ENCODE measurements at places on chromosomes 3 and 15.

- H3K27me3 ChIP-seq, result no peaks in the 10 kb centered on the region
- no peak overlapping the region for H3K27ac ChIP-seq
These were observed 35.0 kb upstream of the BSN start for GRCh38 chr3:49519296-49519695.

DNA sequence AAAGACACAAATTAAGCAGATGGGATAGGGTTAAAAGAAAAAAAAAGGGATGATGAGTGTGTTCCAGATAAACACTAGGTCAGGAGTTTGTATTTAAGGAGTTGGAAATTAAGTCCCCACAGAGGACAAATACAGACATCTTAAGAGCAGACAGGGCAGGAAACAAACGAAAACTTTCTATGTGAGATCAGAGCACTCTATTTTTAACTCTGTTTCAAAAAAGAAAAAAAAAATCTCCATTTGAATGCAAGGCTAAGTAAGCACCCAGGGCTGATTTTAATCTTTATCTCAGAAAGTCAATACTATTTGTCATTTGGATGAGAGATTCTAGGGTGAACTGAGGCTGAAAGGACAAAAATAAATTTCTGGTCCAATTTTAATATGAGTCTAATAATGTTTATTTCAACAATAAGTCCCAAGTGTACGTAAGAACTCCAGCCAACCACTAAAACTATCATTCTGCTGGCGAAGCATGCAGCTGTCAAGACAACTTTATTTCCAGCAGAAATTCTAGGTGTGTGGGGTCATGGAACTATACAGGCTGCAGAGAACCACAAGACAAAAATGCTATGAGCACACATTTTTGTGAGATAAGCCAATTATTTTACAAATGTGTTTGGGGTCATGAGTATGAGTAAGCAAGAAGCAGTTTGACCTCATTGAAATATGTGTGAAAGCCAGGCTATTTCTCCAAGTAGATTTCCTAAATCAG is 186.1 kb downstream of the FMN1 start:
- no peak overlapping the region for H3K4me3 ChIP-seq
- DNase-seq, result no peak
- no peaks in the 10 kb centered on the region for H3K4me1 ChIP-seq
- no peaks in the 10 kb centered on the region for H3K36me3 ChIP-seq

DNA sequence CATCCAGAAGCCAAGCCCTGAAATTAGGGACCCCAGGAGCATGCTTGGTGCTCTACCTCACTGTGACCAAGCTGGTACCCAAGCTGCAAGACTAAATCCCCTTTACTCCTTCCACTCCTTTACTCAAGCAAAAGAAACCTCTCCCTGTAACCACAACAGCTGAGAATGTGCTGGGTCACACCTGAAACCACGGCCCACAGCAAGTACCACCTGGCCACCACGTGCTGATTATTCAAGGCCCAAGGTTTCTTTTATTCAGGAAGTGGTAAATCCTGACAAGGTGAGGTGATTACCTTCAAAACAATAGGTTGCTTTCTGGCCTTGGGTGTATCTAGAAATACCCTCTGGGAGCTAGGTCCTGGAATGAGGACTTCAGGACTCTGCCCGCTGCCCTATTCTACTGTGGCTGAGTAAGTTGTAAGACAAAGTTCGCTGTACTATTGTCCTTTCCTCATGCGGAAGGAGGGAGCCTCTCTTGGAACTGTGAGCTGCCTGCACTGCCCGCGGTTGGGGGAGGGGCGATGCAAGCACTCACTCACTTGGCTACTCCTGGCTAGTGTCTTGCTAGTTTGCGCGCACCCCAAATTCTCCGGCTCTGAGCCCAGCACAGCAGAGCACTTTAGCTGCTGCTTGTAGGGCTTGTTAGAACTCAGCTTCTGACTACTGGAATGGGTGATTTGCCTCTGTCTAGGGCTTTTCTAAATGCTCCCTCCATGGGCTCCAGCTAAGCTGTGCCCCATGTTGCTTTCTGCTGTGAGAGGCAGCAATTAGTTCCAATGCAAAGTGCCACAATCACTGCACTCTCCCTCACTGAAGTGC is 487.1 kb upstream of the CNTN3 start:
- H3K27me3 ChIP-seq, result no peaks in the 10 kb centered on the region
- H3K36me3 ChIP-seq, result peaks cover 2% of the 10 kb centered on the region
- no peak overlapping the region for H3K4me3 ChIP-seq
- no peak overlapping the region for H3K27ac ChIP-seq
- peak; percentile 77 for DNase-seq

DNA sequence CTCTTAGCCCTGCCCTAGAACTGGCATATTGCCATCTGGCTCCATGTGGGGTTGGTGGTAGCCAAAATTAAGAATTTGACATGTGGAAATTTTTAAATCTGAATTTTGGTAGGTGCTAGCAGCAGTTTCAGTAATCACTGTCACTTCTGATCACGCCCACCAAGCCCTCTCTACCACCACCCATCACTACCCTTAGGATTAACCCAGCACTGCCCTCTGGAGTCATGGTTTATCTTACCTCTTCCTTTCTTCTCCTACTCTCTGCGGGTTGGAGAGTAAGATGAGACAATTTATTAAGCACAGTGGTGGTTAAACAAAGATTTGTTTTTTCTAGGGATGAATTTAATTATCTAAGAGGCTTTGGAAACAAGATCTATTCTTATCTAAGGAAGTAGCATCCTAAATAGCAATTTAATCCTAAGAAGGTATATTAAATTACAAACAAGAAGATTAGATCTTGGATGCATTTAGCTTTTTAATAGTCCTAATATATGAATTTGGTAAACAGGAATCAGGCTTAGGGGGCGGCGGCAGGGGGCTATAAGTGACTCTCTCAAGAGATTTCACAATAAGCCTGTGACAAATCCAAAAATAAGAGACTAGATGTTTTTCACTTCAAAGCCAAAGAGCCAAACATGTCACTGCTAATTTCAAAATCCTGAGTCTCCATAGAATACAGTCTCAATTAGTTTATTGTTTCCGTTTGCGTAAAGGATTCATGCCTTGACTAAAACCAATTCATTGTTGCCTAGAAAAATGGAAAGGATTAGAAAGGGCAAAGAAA is 498.4 kb upstream of the UBE2E2 start:
- H3K27me3 ChIP-seq, result no peaks in the 10 kb centered on the region
- no peak overlapping the region for H3K27ac ChIP-seq
- H3K4me3 ChIP-seq, result no peak overlapping the region

- no peak for DNase-seq
- H3K4me3 ChIP-seq, result no peak overlapping the region
These were observed 20.3 kb upstream of the DGKG start for GRCh38 chr3:186382217-186382885.

Measured in H9 (cell line).